H1 (cell line): ENCODE measurements at places on chromosomes 3 and 15.

DNA sequence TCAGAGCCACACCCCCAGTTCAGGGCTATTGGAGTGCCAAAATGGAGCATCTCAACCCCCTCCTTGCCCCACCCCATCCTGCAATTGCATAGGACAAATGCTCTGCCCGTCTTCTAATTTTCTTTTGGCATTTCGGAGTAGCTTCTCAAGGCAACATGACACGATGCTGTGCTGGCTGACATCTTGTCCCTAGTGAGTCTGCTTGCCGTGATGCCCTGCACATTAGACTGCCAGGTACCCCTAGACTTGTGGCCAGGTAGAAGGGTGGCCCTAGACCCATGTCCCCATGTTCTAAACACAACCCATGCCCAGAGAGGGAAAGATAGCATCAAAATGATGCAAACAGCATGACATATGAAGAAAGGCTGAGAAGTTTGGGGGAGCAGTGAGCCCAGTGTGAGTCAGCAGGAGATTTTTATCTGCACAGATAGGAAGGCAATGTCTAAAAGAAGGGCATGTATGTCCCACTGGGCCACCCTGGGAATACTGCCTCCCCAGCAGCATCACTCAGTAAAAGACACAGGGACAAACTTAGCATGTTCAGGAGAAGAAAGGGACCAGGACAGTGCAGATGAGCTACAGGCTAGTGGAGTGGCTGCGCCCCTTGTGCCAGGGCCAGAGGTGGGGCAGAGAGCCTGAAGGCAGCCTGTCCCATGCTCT is 36.8 kb downstream of the CA12 start:
- DNase-seq, result no peak

GRCh38 chr3:36210840-36211651 is 169.3 kb upstream of the STAC start:
- no peak for DNase-seq

GRCh38 chr3:118480101-118480860 is 554.4 kb downstream of the IGSF11 start:
- DNase-seq, result no peak

GRCh38 chr3:184177767-184178306 is 3.2 kb downstream of the AP2M1 start:
- no peak for DNase-seq

GRCh38 chr3:150248116-150248887 is 159.8 kb upstream of the TSC22D2 start:
- no peak for DNase-seq

DNA sequence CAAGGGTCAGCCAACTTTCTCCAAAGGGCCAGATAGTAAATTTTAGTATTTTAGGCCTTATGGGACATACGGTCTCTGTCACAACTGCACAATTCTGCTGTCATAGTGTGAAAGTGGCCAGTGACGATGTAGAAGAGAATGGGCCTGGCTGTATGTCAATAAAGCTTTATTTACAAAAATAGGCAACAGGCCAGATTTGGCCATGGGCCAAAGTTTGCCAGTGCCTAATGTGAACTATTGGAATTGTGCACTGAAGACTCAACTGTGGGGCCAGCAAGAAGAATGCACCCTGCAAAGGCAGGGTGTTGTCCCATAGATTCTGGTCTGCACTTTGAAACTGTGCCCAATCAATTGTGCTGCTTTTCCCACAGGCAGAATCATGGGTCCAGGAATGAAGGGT is 69.4 kb upstream of the PRR23E start:
- no peak for DNase-seq

DNA sequence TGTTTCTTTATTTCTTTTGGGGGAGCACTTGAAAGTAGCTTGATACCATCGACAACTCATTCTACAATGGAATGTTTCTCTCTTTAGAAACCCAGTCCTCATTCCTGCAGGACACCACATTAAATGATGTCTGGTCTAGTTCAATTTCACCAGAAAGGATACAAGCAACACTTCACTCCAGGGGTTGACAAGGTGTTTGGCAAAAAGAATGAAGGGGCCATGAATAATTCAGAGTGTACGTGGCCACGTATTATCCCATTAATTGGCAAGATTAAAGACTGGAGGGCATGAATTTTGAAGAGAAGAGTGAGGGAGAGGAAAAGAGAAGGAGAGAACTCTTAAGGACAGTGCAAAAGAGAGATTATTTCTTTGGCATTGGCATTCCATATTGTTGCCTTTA is 705 bp downstream of the TMPRSS7 start:
- no peak for DNase-seq

GRCh38 chr15:62782896-62783295 is 259.7 kb upstream of the TPM1 start:
- DNase-seq, result no peak

DNA sequence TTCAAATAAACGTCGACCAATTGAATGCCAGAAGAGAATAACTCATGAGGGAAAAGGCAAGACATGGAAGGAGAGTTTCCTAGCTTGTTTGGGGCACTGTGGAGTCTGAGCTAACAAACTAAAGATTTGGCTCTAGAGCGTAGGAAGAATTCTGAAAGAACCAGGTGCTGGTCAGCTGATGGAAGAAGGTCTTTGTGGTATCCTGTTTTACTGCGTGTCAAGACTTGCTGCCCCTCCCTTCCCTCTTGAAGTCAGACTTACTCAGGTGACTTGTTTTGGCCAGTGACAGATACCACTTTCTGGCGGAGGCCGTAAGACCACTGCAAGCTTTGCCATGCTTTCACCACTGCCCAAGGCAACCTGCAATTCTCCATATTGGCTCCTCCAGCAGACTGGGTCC is 673 bp upstream of the HCLS1 start:
- DNase-seq, result no peak

DNA sequence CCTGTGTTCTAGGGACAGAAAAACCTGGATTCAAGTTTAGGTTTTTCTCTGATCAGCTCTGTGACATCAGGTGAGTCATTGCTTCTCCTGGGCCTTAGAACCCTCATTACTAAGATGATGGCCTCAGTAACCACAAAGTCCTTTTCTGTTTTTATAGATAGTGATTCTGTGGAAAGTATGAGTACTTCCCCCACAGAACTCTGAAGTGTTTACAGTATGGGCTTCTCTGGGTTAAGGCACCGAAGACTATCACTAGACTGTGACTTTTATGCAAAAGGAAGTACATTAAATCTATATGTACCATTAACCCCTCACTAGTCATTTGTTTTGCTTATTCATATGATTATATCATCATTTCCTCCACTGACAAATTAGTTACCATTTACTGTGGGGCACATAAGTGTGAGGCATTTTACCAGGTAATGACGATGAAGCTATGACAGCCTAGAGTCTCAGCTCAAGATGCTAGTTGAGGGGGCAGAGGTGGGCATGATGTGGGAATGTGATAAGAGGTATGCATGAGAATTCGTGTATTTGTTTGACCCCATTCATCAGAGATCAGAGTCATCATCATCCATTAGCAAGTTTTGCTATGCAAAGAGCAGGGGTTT is 15.0 kb upstream of the RORA start:
- DNase-seq, result no peak

GRCh38 chr3:179837374-179837773 is 184.5 kb downstream of the USP13 start:
- no peak for DNase-seq

GRCh38 chr3:42157540-42158538 is 66.7 kb downstream of the TRAK1 start:
- DNase-seq, result no peak

- DNase-seq, result no peak
Measured at GRCh38 chr3:133878518-133878917, 17.2 kb downstream of the RAB6B start.

DNA sequence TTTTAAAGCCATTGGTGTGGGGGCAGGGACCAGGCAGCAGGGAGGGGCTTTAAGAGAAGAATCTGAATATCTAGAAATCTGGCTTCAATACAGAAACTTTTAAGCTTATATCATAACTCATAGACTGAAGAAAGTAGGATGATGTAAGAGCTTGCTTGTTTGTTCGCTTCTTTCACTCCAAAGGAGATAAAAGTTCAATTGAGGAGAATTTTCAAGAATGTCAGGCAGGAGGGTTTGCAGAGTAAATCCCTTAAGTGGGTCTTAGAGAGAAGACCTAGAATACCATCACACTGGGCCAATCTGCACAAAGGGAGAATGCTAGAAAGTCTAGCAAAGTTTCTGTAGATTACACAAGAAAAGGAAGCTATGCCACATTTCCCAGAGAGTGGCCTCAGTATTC is 4.1 kb upstream of the HLTF start:
- DNase-seq, result no peak

DNA sequence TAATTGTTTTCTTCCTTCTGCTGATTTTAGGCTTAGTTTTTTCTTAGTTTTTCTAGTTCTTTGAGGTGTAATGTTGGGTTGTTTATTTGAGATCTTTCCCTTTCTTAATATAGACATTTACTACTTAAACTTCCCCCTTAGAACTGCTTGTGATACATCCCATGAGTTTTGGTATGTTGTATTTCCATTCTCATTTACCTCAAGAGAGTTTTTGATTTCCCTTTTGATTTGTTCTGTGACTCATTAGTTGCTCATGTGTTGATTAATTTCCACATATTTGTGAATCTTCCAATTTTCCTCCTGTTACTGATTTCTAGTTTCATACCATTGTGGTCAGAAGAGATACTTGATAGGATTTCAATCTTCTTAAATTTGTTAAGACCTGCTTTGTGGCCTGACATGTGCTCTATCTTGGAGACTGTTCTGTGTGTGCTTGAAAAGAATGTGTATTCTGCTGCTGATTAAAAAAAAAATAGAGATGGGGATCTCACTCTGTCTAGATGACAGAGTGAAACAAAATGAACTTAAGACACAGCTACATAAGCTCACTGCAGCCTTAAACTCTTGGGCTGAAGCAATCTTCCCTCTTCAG is 22.3 kb downstream of the GRM2 start:
- DNase-seq, result no peak

DNA sequence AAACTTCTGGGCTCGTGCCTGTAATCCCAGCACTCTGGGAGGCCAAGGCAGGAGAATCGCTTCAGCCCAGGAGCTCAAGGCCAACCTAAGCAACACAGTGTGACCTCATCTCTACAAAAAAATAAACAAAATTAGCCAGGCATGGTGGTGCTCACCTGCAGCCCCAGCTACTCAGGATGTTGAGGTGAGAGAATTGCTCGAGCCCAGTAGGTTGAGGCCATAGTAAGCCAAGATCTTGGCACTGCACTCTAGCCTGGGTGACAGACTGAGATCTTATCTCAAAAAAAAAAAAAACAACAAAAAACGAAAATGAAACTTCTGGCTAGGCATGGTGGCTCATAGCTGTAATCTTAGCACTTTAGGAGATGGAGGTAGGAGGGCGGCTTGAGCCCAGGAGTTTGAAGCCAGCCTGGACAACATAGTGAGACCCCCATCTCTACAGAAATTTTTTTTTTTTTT is 53.7 kb downstream of the PIK3CB start:
- DNase-seq, result no peak

GRCh38 chr3:12681089-12681942 is 17.4 kb upstream of the RAF1 start:
- DNase-seq, result no peak

GRCh38 chr3:111332488-111333080 is 209.4 kb upstream of the CD96 start:
- DNase-seq, result no peak

GRCh38 chr3:173397161-173398110 is at the start of gene NLGN1:
Gene NLGN1 (plus strand): TSS chr3:173397744.
- DNase-seq, result peak; percentile 21

GRCh38 chr3:184579513-184579912 is 17.9 kb downstream of the EPHB3 start:
- no peak for DNase-seq

- no peak for DNase-seq
Measured at GRCh38 chr3:136819731-136820679, 1.1 kb downstream of the SLC35G2 start.
